ENCODE measurements at places on chromosomes 5 and 9. TPM values are rescaled to one million over a fixed set of nuclear protein-coding genes. Genes with fewer than 3 reads are reported as not detected.
A peak's percentile ranks its signal among the peaks of the same experiment; 100 is the strongest.

Gene MEGF10
- 5.6 TPM for total RNA-seq

- DNase-seq, result no peak
These were observed 101.6 kb downstream of the GABBR2 start for GRCh38 chr9:98607152-98607551.

Gene C5orf34
- 4.8 TPM for total RNA-seq

GRCh38 chr5:66958980-66959641, 237.5 kb downstream of the CD180 start:
- DNase-seq, result no peak

DNA sequence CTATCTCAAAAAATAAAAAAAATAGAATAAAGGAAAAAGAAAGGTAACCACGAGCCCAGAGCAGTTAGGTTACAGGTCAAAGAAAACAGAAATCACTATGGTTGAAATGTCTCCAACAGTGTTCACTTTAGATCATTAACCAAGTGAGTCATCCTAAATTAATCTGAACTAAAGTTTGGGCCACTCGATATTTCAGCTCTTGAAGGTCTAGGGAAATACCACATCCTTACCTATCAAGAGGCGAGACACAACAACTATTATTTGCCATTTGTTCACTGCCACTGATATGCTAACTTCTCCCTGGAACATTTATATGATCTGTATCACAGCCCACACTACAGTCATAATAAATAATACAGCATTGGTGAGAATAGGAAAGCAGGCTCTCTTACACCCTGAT, 111.3 kb upstream of the NR5A1 start:
- DNase-seq, result no peak

DNA sequence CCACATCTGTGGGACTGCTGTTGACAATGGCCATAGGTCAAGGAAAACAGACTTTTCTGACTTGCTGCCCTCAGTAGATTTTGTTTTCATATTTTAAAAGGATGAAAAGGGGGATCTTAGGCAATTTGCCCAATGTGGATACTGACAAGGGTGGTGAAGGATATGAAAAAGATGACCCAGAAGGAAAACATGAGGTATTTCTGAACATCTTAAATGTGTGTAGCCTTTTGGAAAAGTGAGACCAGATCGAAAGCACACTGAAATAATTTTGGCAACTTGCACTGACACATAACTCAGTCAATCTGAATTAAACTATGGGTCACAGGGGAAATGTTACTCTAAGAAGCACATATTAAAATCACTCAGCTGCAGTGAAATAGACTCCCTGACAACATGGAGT, 1793.0 kb upstream of the ACO1 start:
- DNase-seq, result no peak

DNA sequence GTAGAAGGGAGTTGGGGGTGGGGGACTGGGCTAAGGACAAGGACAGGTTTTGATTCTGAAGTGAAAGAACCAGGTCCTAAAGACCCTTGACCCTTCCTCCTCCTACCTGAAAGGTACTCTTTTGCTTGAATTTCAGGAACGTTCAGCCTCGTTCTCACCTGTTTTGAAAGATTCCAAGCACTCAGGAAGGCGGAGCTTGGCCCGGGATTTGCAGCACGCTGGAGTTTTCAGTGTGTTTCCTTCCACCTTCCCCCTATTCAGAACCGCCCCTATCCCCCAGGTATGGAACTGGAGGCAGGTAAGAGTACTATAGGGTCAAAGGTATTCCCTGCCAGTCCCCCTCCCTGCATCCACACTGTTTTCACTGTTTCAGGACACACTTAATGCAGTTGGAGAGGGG, 7.1 kb downstream of the EGR1 start:
- DNase-seq, result no peak

- peak; percentile 47 for DNase-seq
These were observed 7.7 kb upstream of the NKX2-5 start for GRCh38 chr5:173242675-173243121.

GRCh38 chr9:87682618-87683017, 43.3 kb upstream of the CTSL start:
- no peak for DNase-seq

Gene GNA14
- 10.6 TPM for total RNA-seq

- no peak for DNase-seq
These were observed 154.3 kb upstream of the PITX1 start for GRCh38 chr5:135188233-135188914.

GRCh38 chr9:16257604-16258003, 612.9 kb downstream of the BNC2 start:
- DNase-seq, result peak; percentile 18

GRCh38 chr9:97528529-97529230, 27.2 kb downstream of the TMOD1 start:
- DNase-seq, result no peak
